ENCODE measurements at places on chromosomes 1 and 21. TPM values are rescaled to one million over a fixed set of nuclear protein-coding genes. Genes with fewer than 3 reads are reported as not detected.

Gene ZYG11A
- 2.3 TPM for total RNA-seq

Gene CRYBG2
- total RNA-seq = 1.5 TPM

Gene LRIF1
- 24.9 TPM for total RNA-seq

Gene ACKR1
- total RNA-seq = 0.05 TPM

Gene DDR2
- total RNA-seq = 0.47 TPM

Gene TNFRSF14
- 0.55 TPM for total RNA-seq

Measured in A549 treated with Hydrocortisone at 1 μM for 4 hours (cell line).